H1 (cell line): ENCODE measurements at places on chromosomes 5 and 9. TPM values are rescaled to one million over a fixed set of nuclear protein-coding genes. Genes with fewer than 3 reads are reported as not detected.

The FCN1 gene
- not detected in 2 replicates for total RNA-seq

The NIPAL4 gene
- 0.20 and 0.25 TPM in 2 replicates for total RNA-seq

The FAM169A gene
- total RNA-seq: 78.7 and 83.1 TPM in 2 replicates

The IDNK gene
- total RNA-seq: 0.38 and 0.48 TPM in 2 replicates

DNA sequence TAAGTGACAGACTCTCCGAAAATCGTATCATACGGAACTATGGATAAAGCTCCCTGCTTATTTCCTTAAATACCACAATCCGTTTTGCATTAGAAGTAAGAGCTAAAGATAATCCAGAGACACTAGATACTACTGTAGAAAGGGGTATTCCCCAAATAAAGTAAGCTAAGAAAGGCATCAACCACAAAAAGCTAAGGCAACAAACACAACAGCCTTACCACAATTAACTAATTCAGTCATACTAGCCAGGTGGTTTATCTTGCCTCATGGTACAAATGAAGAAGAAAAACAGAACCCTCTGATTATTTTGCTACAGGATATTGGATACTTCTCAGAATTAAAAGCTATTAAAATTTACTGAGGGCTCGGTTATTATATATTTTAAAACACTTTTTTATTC, 14.1 kb downstream of the ERP44 start:
- no peak for DNase-seq
- no peak overlapping the region for H3K27ac ChIP-seq
- no peak overlapping the region for H3K4me3 ChIP-seq
- no peaks in the 10 kb centered on the region for H3K36me3 ChIP-seq
- H3K4me1 ChIP-seq: peaks cover 4% of the 10 kb centered on the region; the same call in 1 of the 2 replicates

DNA sequence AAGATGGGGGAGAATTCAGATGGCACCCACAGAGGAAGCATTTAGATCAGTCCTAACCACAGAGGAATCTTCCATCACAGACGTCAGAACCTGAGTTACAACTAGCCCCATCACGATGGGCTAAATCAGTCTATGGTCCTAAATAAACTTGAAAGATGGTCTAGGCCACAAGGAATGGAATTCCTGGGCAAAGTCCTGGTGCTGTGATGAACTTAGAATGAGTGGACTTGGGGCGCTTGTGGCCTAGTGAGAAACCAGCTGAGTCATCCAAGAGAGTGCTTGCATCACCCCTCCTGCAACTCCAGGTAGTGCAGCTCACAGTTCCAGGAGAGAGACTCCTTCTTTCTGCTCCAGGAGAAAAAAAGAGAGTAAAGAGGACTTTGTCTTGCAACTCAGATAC, 722.9 kb upstream of the RGMB start:
- H3K27me3 ChIP-seq: no peaks in the 10 kb centered on the region
- no peak overlapping the region for H3K4me3 ChIP-seq
- H3K4me1 ChIP-seq: no peaks in the 10 kb centered on the region
- DNase-seq: no peak
- no peak overlapping the region for H3K27ac ChIP-seq

- H3K4me1 ChIP-seq: no peaks in the 10 kb centered on the region
- H3K27me3 ChIP-seq: no peaks in the 10 kb centered on the region
- H3K4me3 ChIP-seq: no peak overlapping the region
- peaks cover 24% of the 10 kb centered on the region for H3K36me3 ChIP-seq
Observed at GRCh38 chr5:148443998-148444397, 60.2 kb downstream of the FBXO38 start.

DNA sequence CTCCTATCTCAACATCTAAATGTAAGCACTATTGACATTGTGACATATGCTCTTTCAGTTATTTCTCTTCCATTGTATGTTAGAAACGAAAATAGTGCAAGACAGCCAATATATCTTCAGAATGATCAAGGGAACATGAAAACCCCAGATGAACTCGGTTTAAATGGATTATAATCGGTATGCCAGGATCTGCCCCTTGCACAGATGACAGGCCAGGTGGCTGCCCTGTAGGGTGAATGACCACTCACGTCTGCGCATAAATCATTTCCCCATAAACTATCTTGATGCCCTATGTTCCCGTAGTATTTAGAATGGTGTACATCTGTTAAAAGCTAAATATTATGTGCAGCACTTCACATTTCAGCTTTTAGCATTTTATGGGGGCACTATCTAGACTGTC, 69.7 kb upstream of the RANBP3L start:
- no peak overlapping the region for H3K4me3 ChIP-seq
- no peaks in the 10 kb centered on the region for H3K4me1 ChIP-seq
- no peak overlapping the region for H3K27ac ChIP-seq

DNA sequence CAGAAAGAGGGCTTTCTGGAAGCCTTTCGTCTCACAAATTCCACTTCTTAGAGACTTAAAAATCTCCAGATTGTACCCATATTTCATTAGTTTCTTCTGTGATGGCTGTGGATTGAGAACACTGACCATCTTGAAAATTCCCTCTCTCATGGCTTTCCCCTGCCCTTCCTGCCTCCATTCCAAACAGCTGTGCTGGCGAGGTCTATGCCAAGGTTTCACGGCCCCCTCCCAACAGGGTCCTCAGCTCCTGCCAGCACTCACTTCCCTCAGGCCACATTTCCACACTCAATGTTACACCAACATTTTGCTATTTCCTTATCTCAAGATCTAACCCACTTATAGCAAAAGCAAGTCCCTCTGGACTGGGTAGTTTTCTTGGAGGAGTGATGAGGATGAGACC, 40.3 kb upstream of the EQTN start:
- no peaks in the 10 kb centered on the region for H3K36me3 ChIP-seq
- H3K27me3 ChIP-seq: no peaks in the 10 kb centered on the region
- DNase-seq: no peak
- no peak overlapping the region for H3K4me3 ChIP-seq
- H3K27ac ChIP-seq: no peak overlapping the region

DNA sequence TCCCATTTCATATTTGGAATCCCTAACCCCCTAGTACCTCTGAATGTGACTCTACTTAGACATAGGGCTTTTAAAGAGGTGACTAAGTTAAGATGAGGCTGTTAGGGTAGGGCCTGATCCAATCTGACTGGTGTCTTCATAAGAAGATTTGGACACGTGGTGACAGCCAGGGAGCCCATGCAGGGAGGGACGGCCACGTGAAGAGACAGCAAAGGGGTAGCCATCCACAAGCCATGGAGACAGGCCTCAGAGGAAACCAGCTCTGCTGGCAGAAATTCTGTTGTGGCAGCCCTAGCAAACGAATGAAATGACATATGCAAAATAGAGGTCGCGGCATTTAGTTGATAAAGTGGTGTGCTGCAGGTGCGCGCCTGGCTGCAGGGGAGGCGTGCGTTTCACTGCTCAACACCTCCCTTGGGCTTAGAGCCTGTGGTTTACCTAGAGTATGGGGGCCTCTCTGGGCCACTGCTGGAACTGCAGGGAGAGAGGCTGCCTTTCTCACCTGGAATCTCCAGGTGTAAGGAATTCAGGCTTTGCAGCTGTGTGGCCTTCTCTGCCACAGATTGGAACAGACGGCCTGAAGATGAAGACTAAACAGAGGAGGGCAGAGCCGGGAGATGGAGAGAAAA, 7.1 kb upstream of the AFAP1L1 start:
- peak; percentile 53 for DNase-seq
- H3K4me3 ChIP-seq: no peak overlapping the region
- H3K27ac ChIP-seq: no peak overlapping the region
- H3K27me3 ChIP-seq: peaks cover 8% of the 10 kb centered on the region
- no peaks in the 10 kb centered on the region for H3K36me3 ChIP-seq
- H3K4me1 ChIP-seq: no peaks in the 10 kb centered on the region

GRCh38 chr5:148834689-148835088, 8.3 kb downstream of the ADRB2 start:
- no peak overlapping the region for H3K27ac ChIP-seq
- H3K4me1 ChIP-seq: no peaks in the 10 kb centered on the region
- no peaks in the 10 kb centered on the region for H3K27me3 ChIP-seq

DNA sequence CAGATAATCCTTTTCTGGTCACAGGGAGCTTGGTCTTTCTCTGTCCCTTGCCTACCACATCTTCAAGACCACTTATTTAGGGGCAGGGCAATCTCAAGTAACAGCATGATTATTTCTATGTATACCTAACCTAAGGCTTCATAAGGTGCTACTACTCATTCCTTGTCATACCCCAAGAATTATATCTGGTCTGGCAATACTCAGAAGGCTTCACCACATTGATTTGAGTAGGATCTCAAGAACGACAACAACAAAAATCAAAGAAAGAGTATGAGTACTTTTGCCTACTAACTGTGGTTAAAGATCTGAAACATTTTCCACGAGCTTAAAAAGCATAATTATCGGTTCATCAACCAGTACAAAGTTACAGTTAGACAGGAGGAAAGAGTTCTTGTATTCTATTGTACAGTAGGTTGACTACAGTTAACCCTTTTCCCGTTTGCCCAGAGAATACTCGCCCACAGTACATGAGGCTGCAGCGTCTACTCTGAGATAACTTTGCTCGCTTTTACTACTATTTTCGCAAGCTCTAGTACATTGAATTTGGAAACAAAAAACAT, 41.0 kb downstream of the FANCC start:
- no peak overlapping the region for H3K4me3 ChIP-seq
- H3K36me3 ChIP-seq: no peaks in the 10 kb centered on the region
- H3K27ac ChIP-seq: no peak overlapping the region
- H3K27me3 ChIP-seq: no peaks in the 10 kb centered on the region

DNA sequence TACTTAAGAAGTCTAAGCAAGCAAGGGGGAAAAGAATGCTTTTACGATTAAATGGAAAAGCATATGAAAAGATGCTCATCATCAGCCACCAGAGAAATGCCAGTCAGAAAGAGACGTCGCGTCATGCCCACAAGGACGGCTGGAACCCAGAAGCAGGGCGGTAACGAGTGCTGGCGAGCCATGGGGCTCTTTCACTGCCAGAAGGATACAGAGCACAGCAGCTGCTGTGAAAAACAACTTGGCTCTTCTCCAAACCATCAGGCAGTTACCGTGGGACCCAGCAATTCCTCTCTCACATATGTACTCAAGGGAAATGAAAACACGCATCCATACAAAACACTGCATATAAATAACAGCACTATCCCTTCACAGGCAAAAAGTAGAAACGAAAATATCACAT, 95.5 kb downstream of the CAMSAP1 start:
- H3K27ac ChIP-seq: no peak overlapping the region
- H3K4me3 ChIP-seq: no peak overlapping the region
- peaks cover 62% of the 10 kb centered on the region for H3K36me3 ChIP-seq
- H3K27me3 ChIP-seq: no peaks in the 10 kb centered on the region
- no peaks in the 10 kb centered on the region for H3K4me1 ChIP-seq
- no peak for DNase-seq

GRCh38 chr5:60372786-60373185, 327.2 kb downstream of the DEPDC1B start:
- DNase-seq: no peak
- H3K4me3 ChIP-seq: no peak overlapping the region
- no peaks in the 10 kb centered on the region for H3K27me3 ChIP-seq
- H3K4me1 ChIP-seq: no peaks in the 10 kb centered on the region
- H3K27ac ChIP-seq: no peak overlapping the region
